ENCODE measurements at places on chromosomes 3 and 15. TPM values are rescaled to one million over a fixed set of nuclear protein-coding genes. Genes with fewer than 3 reads are reported as not detected.

- peaks cover 27% of the 10 kb centered on the region for H3K4me1 ChIP-seq
- H3K36me3 ChIP-seq = no peaks in the 10 kb centered on the region
- H3K4me3 ChIP-seq = no peak overlapping the region
- no peak overlapping the region for H3K27ac ChIP-seq
Observed at GRCh38 chr3:115660646-115661337, 37.5 kb downstream of the GAP43 start.

DNA sequence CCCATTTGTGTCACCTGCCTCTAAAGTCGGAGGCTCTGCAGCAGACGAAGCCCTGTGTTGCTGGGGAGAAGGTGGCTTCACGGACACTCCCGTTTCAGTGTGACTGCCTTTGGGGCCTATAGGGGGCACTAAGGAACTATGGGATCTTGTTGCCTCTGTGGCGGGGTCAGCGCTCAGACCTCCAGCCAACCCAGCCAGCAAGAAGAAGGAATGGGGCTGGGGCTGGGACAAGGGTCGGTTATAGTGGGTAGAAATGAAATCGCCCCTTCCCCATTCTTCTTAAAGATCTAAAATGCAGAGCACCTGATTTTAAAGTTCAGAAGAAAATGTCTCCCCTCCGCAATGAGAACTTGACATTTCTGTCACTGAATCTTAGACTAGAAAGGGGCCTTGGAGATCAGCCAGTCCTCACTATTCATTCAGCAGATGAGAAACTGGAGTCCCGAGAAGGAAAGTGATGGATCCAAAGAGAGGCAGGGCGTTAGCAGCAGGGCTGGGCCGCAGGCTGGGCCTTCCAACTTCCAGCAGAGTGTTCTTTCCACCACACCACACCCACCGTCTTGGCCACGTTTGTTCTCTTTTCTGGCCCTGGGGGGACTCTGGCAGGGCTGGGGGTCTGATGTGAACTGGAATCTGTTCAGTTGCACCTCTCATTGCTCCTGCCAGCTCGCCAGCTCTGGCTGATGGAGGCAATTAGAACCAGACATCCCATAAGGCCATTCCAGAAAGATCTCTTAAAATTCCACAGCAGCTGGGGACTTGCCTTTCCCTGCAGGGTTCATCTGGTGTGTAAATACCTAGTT lies 195.4 kb downstream of the OPA1 start:
- H3K27ac ChIP-seq = no peak overlapping the region
- peaks cover 26% of the 10 kb centered on the region for H3K4me1 ChIP-seq
- H3K27me3 ChIP-seq = no peaks in the 10 kb centered on the region
- DNase-seq = peak; percentile 88

The ARPP21 gene
- total RNA-seq = not detected

- H3K27me3 ChIP-seq = no peaks in the 10 kb centered on the region
- H3K27ac ChIP-seq = peak overlapping the region; percentile 98
- peaks cover 13% of the 10 kb centered on the region for H3K4me1 ChIP-seq
- DNase-seq = no peak
- H3K36me3 ChIP-seq = no peaks in the 10 kb centered on the region
Observed at GRCh38 chr15:45587863-45588170, 638 bp downstream of the BLOC1S6 start.

The SERINC4 gene
- not detected for total RNA-seq

The SUCLG2 gene
- total RNA-seq = 39.0 TPM

Data from GM23338 (cell line).